ENCODE measurements at places on chromosomes 4 and X. TPM values are rescaled to one million over a fixed set of nuclear protein-coding genes. Genes with fewer than 3 reads are reported as not detected.

Gene PLAC1
- 0.43 TPM for total RNA-seq

Gene C4orf50
- 0.52 TPM for total RNA-seq

Gene PABPC1L2A
- total RNA-seq, result not detected

Gene DNAAF6
- not detected for total RNA-seq

Gene ERVMER34-1
- 1.9 TPM for total RNA-seq

All from type B pancreatic cell (in vitro differentiated cells).